Vein endothelial cell (primary cell): ENCODE measurements at places on chromosomes 5 and 9. TPM values are rescaled to one million over a fixed set of nuclear protein-coding genes. Genes with fewer than 3 reads are reported as not detected.

Gene ORM1
- total RNA-seq: not detected in 2 replicates

Gene TSLP
- not detected in 2 replicates for total RNA-seq

Gene HSD17B3
- total RNA-seq: not detected in 2 replicates

Gene PGM5
- total RNA-seq: 3.2 and 4.9 TPM in 2 replicates

Gene SLC22A4
- 4.9 and 5.0 TPM in 2 replicates for total RNA-seq

Gene FABP6
- total RNA-seq: not detected in 2 replicates

Gene RAB24
- total RNA-seq: 11.1 and 15.0 TPM in 2 replicates
